ENCODE measurements at places on chromosomes 16 and 17.

DNA sequence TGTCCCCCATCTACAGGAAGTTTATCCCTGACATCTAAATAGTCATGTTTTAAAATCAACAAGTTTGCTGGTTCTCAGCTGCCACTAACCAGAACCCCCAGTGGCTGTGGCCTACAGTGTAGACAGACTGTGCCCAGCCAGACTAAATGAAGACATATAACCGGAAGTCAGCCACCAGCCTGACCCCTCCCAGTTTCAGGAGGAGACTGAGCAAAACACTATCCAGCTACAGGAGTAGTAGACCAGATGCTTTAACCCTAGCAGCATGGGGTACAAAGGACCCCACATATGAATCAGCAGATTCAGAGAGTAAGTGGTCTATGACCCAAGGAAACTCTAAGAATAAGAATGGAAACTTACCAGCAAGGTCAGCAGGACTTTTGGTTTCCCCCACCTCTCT, 83.4 kb downstream of the HIC1 start:
- no peak for DNase-seq

DNA sequence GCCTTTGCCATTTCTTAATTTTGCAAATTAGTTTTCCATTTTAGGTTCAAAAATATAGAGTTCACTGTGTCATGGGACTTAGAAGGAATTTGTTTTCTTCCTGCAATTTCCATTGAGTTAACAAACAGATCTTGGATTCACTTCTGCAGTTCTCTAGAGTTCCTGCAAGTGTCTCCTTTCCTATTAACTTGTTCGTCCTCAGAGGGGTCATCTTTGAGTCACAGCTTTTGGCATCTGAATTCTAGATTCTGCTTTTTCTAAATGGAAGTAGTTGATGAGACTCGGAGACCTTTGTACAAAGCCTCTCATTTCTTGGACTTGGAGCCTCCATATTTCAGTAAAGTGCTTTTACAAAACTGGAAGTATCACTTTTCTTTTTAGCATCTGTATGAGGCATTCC, 323.3 kb downstream of the BCAS3 start:
- DNase-seq, result no peak

DNA sequence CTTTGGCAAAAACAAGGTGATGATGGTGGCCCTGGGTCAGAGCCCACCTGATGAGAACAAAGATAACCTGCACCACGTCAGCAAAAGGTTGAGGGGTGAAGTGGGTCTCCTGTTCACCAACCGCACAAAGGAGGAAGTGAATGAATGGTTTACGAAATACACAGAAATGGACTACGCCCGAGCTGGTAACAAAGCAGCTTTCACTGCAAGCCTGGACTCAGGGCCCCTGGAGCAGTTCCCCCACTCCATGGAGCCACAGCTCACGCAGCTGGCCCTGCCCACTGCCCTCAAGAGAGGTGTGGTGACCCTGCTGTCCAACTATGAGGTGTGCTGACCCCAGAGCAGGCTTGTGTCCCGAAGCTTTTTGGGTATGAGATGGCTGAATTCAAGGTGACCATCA, 29.7 kb upstream of the DLX4 start:
- no peak for DNase-seq

DNA sequence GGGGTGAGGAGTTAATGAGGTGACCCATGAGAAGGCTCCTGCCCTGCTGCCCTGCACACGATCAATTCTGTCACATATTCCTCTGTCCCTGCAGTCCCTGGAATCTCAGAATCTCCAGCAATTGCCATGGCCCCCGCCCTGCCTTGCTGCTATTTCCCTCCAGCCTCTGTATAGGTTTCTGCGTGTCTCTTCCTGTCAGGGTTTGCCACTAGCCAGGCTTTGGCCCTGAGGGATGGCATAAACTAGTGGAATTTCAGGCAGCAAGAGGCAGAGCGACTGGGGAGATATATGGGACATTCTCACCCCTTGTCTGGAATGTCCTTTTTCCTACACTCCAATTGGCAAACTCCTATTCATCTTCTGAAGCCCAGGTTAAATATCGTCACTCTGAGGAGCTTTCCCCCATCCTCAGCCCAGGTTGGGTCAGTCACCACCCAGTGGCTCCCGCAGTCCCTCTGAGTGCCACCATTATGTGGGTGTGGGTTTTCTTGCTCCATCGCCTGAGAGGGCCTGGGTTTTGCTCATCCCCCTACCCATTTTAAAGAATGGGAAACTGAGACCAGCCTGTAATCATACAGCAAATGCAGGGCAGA, 15.5 kb upstream of the NATD1 start:
- DNase-seq, result no peak

DNA sequence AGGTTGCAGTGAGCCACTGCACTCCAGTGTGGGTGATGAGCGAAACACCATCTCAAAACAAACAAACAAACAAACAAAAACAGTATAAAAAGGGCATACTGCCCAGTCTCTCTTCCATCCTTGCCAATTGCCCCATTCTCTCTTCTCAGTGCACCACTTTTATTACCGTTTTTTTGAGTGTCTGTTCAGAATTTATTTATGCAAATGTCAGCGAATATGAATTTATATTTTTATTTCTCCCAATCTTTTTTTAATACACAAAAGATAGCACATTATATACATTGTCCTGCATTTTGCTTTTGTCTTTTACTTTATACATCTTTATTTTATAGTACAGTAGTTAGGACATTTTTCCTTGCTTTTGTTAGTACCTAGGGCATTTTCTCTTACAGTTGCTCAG, 19.6 kb downstream of the RNF135 start:
- no peak for DNase-seq

GRCh38 chr17:42706732-42707131, 24.4 kb downstream of the CNTNAP1 start:
- DNase-seq, result no peak

- DNase-seq, result no peak
Observed at GRCh38 chr16:17454162-17454730, 16.5 kb downstream of the XYLT1 start.

DNA sequence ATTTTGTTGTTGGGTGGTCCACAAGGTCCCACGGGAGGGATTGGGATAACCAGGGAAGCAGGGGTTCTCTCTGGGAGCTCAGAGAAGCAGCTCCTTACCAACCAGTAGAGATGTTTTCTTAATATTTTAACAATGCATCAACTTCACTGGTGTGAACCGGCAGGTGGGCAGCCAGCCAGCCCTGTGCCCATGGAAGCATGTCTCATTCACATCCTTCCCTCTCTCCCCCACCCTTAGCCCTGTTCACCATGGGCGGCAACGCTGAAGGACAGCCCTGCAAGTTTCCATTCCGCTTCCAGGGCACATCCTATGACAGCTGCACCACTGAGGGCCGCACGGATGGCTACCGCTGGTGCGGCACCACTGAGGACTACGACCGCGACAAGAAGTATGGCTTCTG, 9.3 kb downstream of the MMP2 start:
- DNase-seq, result no peak

GRCh38 chr16:19559242-19559910, 3.9 kb downstream of the VPS35L start:
- DNase-seq, result no peak

DNA sequence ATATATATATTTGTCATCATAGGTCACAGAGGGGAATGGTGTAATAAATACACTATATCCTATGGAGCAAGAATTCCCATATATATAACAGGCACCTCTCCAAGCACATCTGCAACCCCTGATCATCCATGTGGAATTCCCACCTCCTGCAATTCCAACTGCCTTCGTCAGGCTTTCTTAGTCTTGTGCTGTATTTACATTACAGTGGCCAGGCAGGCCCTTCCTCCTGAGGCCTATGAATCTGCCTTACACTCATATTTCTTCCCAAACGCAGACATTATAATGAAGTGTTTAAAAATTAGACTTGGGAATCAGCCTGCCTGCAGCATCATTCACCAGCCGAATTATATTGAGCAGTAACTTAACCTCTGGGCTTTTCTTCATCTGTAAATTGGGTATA, 19.3 kb upstream of the DNAH9 start:
- no peak for DNase-seq

DNA sequence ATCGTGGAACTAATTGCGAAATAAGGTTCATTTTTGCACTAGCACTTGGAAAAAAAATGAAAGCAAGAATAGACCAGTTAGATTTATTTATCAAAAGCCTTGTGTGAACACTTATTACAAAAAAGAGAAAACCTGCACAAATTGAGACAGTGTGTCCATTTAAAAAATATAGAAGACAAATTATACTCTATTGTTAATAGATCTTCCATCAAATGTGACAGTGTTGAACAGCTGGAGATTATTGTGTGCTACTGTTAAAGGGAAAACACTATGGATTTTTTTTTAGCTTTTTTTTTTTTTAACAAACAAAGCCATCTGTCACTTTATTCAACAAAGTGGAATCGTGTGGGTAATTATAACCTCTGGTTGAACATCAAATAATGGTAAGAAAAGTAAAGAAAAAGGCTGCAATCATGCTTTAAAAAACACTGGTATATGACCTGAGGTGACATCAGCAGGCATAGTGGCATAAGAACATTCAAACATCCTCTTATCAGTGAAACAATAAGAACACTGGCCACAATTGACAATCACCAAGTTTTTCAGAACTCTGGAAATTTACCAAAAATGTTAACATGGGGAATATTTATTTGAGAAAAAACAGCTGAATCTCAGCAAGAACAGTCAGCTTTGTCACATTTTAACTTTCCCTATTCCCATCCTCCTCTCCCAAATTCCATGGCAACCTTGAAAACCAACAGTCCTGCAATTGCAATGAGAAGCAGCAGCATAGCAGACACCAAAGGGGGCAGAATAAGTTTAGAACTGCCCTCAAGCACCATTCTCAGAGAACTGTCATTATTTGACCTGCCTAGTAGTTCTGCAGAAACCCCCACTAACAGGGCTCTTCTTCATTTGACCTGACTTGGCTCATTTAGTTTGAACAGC, 442.3 kb upstream of the MON1B start:
- DNase-seq, result no peak

- DNase-seq, result no peak
Observed at GRCh38 chr17:62017496-62017895, 47.6 kb downstream of the MED13 start.

GRCh38 chr16:3045758-3046640, at the start of gene MMP25:
TSS of gene MMP25 (plus strand) at chr16:3046561. CDS start at chr16:3046918, 357 bp downstream.
- DNase-seq, result no peak

DNA sequence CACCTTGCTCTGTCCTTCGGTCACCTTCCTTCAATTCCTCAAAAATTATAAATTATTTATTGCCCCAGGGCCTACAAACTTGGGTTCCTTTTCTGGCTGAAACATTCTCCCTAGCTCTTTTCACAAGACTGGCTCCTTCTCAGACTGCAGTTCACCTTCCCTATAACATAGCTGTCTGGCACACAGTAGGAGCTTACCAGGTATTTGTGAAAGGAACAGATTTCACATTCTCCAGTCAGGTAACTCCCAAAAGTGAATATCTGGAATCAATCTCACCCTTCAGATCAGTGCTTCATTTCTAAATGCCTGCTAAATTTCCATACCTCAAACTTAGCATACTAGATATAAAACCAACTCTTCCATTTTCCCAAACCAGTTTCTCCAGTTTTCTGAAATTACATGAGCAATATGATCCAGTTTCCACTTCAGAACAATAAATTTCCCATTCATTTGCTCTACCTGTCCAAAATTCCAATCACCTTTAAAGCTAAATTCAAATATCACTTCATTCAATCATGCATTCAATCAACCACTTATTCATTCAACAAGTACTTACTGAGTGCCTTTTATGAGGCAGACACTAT, 6.1 kb downstream of the RFFL start:
- no peak for DNase-seq

DNA sequence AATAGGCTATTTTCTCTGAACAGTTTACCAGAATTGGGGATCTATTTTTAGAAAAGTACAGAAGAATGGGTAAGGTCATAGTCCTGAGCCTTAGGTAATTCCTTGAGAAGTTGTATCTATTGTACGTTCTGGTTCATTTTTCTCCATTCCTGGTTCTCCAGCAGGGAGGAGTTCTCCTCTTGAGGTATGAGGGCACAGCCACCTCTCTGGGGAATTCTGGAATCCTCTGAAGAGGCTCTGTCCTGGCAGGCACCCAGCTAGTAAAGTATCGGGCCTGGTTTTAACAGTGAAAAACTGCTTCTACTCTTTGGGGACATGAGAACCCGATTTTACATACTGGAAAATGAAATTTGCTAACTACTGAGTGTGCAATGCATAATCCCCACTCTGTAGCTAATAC, 19.6 kb upstream of the PMFBP1 start:
- no peak for DNase-seq

- DNase-seq, result no peak
Observed at GRCh38 chr17:41315814-41316445, 420 bp upstream of the KRTAP17-1 start.

All from occipital lobe (tissue), 3 donors.